ENCODE measurements at places on chromosomes 11 and 22.
A peak's percentile ranks its signal among the peaks of the same experiment; 100 is the strongest.

DNA sequence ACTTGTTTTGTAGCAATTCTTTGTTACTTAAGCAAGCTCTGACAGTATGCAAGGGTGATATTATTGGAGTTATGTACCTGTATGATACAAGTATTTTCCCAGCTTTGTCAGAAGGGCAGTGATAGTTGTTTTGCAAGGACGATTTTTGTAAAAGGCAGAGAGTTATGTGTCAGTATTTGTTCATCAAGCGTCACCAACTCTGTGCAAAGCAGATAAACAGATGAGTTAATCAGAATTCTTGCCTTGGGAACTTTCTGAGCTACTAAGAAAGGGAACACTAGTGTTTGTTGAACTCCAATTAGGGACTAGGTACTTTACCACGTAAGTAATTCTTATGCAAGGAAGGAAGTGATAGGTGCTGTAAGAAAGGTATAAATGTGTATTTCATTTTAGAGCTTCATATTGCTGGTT is 1.4 kb downstream of the USP47 start:
- DNase-seq: no peak

DNA sequence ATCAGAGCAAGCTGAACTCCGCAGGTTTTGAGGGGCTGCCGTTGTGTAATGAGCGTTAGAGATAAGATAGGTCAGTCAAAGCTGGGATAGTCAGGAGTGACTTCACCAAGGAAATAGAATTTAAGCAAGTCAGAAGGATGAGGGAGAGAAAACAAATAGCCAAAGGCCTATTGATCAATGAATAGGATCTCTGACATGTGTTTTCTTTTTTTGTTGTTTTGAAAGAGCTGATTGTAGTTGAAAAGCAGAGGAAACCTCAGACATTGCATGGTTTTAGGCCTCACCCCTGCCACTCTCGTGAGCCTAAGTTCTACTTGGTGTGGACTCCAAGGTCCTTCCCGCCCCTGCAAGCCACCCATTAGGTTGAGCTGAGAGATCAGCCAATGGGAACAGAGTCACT is 3.2 kb downstream of the EIF3L start:
- DNase-seq: no peak

GRCh38 chr11:111601636-111601978 is 642 bp upstream of the SIK2 start:
- no peak for DNase-seq

DNA sequence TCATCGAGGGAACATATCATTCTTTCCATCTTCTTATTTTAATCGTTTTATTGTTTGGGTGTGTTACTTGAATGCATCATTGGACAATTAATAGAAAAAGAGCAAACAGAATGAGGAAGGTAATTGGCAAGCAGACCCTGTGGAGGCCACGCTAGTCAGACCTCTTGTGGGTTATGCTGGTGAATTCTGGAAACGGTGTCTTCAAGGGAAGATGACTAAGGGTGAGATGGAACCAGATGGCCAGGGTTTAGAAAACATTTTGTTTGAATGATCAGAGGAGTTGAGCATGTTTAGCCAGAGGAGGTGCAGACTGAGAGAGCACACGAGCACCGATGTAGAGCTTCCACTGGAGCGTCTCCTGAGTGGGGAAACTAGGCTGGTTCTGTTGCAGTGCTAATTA is 8.5 kb downstream of the ST14 start:
- no peak for DNase-seq

DNA sequence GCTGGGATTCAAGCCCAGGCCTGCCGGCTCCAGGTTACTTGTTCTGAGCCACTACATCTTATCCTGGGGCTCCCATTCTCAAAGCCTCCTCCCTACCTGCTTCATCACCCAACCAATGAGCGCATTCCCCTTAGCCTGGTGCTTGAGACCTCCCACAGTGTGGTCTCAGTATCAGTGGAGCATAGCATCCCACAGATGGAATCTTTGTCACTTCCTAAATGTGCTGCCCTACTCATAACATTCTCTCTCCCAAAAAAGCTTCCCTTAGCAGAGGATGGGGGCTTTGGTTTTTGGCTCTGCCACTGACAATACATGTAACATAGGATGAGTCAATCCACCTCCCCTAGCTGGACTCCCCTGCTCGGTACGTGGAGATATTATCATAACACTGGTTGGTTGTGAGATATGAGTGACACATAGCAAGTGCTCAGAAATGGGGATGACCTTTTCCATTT is 28.8 kb downstream of the TEAD1 start:
- DNase-seq: no peak

DNA sequence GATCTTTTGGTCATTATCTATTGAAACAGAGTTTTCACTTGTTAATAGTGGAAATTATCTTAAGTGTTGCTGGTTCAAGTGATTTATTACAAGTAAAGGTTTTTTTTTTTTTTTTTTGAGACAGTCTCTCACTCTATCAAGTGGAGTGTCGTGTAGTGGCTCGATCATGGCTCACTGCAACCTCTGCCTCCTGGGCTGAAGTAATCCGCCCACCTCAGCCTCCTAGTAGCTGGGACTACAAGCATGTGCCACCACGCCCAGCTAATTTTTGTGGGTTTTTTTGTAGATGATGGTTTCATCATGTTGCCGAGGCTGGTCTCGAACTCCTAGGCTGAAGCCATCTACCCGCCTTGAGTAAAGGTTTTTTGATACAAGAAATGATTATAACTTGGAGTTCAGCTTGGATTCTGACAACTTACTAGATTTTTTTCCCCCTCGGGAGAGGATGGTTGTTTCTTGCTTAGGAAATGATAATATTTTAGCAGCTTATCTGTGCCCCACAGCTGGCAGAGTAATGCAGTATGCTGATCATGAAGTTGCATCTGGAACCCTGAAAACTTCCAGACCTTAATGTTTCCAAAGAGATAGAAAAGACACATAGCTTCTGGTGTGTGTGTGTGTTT is 68.9 kb downstream of the MTMR3 start:
- no peak for DNase-seq

GRCh38 chr11:62137881-62138629 is 14.2 kb downstream of the INCENP start:
- DNase-seq: no peak

- no peak for DNase-seq
Observed at GRCh38 chr11:125441648-125442410, 54.2 kb downstream of the FEZ1 start.

DNA sequence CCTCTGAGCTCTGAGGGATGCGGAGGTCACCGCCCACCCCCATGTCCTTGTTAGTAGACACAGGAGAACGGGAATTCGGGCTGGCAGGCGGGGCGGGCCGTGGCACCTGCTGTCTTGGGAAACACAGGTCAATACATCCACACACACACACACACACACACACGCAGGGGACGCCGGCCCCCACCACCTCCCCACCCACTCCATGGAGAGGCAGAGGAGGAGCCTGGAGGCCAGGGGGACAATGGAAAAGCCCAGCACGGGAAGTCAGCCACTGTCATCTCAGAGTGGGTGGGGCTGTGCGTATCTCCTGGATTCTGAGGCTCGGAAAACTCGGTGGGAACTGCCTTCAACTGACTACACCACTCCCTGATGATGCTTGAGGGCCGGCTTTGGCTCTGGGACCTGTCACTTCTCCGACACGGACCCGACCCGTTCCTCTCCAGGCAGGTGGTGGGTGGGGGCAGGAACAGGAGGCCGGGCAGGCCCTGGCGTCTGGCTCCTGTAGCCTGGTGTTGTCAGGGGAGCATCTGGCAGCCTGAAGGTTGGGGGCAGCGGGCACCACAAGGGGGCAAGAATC is 18.5 kb upstream of the TMEM184B start:
- no peak for DNase-seq

DNA sequence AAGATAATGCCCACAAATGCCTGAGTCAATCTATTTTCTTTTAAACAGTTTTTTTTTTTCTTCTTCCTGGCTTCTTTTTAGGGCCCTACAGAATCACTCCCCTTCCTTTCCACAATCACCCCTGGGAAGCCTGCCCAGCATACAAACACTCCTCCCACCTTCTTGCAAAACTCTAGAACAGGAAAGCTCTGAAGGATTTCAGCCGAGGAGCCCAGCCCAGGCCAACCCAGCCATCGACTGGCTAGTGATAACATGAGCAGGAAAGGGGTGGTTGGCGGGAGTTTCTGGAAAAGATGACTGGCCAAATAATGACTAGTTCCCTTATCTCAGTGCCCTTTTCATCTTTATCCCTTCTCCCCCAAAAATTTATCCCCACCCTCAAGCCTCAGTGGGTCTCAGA is 68.2 kb downstream of the USP35 start:
- DNase-seq: no peak

- DNase-seq: no peak
Observed at GRCh38 chr11:10108915-10109680, 184.9 kb downstream of the SBF2 start.

DNA sequence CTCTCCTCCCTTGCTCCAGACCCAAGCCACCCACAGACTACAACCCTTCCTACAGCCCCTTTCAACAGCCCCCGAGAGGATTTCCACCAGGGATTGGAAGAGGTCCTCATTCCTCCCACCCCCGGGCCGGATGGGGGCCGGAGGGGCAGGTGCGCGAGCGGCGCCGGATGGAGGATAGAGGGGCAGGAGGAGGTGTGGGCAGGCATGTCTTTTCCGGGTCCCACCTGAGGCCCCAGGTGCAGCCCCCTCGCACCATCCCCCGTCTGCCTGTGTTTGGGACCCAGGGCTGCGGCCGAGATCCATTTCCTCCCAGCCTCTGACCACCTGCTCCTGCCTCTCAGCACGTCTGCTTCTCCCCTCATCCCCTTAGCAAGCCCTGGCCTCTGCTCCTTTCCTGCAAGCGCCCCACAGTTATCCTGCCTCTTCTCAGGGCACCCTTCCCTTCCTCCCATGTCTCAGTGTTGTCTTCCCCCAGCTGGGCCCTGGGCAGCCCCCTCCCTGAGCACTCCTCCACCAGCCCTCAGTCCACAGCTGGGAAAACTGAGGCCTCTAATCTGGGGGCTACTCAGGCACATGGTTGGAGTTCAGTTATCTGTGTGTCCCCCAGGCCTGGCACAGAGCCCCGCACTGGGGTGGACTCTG is 19.3 kb upstream of the CBX7 start:
- no peak for DNase-seq

DNA sequence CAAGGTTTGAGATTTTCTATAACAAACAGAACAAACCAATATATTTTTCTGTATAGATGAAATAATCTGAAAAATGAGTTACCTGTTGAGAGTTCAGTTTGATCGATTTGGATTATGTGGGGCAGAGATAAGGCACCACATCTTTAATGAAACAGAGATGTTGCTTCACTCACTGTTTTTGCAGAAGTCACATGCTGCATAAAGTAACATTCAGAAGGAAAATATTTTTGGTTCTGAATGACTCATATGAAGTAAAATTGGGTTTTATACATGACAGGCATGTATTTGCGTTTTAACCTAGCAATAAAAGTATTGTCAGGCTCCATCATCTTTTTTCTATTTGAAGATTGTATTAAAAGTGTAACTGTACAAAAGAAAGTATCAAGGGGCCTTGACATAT is 77.8 kb downstream of the BBOX1 start:
- no peak for DNase-seq

GRCh38 chr22:50473088-50473487 is 1.7 kb downstream of the SBF1 start:
- DNase-seq: peak; percentile 65

DNA sequence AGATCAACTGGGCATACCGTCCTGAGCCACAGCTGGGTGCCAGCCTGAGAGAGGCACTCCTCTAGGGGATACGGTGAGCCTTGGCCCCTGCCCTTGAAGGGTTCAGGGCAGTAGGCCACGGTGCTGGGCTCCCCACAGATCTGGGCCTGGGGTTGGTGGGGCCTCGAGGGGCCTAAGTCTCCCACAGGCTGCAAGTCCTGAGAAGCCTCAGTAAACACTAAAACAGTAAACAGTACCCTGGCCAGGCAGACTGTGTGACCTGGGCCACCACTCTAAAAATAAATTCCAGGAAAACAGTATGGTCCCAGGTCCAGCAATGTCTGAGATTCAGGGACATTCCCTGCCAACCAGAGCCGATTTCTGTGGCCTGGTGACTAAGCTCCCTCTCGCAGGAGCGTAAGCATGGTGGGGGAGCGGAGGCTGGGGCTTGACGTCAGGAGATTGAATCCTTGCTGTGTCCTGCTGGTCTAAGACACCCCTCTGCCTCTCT is 2.3 kb upstream of the RHOD start:
- DNase-seq: no peak

GRCh38 chr11:10601837-10602236 is 33.4 kb upstream of the LYVE1 start:
- DNase-seq: no peak

- no peak for DNase-seq
Observed at GRCh38 chr22:35838855-35839576, 121.3 kb downstream of the APOL5 start.

- peak; percentile 34 for DNase-seq
Observed at GRCh38 chr22:30866811-30867271, 101.7 kb downstream of the MORC2 start.

DNA sequence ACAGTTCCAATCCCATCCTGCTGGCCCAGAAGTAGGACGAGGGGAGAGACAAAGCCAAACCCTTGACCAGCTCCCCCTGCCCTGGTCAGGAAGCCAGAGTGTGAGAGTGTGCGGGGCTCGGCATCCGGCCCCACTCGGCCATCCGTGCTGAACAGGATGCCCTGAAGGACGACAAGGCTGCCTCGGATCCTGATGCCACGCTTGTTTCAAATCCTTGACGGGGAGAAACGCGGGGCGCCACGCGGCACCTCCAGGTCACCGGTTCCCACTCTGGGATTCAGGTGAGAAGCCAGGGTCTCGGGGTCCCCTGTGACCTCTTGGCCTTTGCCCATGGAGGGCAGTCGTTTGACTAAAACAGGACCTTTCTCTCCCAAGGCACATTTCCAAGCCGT is 167.8 kb downstream of the BRD1 start:
- no peak for DNase-seq

- no peak for DNase-seq
Observed at GRCh38 chr11:38948392-38948791, 2350.4 kb upstream of the RAG2 start.

DNA sequence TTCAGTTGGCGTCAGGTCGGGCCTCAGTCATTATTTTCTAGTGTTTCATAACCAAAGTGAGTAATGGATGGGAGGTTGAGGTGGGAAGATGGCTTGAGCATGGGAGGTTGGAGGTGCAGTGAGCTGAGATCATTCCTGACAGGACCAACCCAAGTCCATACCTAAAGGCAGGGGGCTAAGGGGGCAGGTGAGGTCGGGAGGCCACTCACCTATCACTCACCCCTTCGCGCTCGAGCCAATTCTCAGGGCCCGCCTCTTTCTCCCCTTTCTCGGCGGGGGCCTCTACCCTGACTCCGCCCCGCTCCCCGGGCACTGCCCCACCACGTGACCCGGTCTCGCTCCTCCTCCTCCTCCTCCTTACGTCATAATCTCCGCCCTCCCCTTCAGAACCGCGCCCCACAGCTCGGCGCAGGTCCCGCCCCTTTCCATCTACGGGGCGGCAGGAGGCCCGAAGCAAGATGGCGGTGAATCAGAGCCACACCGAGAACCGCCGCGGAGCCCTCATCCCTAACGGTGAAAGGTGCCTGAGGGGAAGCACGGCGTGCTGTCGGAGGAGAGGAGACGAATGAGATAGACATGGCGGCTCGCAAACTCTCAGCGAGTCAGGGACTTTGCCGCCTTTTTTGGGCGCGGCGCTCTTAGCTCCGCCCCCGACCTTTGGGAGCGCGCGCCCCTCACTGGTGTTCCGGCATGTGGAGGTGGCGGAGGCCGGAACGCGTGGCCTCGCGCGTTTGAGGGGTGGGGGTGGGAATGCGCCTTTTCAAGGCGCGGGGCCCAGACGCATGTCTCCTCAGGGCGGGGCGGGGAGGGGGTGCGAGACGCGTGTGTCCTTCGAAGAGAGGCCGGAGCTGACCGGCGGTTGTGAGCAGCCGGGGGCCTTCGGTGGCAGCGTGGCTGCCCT is at the start of gene WBP2NL:
Gene WBP2NL (plus strand): TSS at position 428 of the 901 bp plus-strand sequence. CDS start 31 bp downstream, at position 459.
- DNase-seq: peak; percentile 33

- DNase-seq: no peak
Observed at GRCh38 chr11:126624506-126624905, 269.0 kb downstream of the ST3GAL4 start.

Data from D341Med (cell line).